Osteoblast (primary cell): ENCODE measurements at places on chromosomes 4 and X. TPM values are rescaled to one million over a fixed set of nuclear protein-coding genes. Genes with fewer than 3 reads are reported as not detected.

- no peak for DNase-seq
These were observed 67.5 kb upstream of the GPR34 start for GRCh38 chrX:41621222-41621723.

GRCh38 chr4:78361621-78362120 lies 189.9 kb upstream of the ANXA3 start:
- DNase-seq = no peak

- no peak for DNase-seq
These were observed 240.2 kb upstream of the F9 start for GRCh38 chrX:139290310-139290709.

GRCh38 chr4:138251938-138252337 lies 9.8 kb upstream of the SLC7A11 start:
- peak; percentile 45 for DNase-seq

DNA sequence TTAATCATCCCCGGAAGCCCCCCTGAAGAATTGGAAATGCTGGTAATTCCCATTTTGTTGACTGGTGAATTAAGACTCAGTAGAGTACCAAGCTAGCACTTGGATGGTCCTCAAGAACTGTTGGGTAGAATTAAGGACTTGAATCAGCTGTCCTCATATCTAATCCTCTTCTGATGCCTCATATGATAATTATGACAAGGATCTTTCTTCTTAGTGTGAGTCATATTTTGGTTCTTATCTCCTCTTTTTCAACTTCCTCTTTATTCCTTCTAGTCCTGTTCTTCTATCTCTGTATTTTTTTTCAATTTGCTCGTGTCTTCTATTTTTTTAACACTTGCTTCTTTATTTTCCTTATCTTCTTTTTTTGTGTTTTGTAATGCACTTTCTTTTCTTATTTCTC lies 206.3 kb upstream of the ANXA3 start:
- DNase-seq = no peak

DNA sequence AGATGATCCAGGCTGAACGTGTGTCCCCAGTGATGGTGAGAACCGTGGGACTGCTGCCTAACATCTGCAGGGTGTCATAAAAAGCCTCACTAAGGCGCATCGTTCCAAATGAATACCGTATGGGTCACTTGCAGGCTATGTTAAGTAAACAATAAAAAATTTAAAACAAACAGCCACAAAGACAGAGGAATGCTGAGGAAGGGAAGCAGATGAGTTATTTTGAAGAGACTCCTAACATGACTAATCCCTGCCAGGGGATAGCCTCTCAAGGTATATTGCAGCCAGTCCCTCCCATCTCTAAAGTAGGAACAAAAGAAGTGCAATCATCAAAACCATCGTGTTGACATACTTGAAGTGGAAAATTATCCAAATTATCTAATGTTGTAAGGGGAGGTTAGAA lies 83.8 kb downstream of the UNC5C start:
- peak; percentile 18 for DNase-seq

GRCh38 chr4:181550381-181550780 lies 692.8 kb upstream of the TENM3 start:
- DNase-seq = no peak

GRCh38 chr4:137678796-137679195 lies 146.5 kb upstream of the PCDH18 start:
- no peak for DNase-seq

DNA sequence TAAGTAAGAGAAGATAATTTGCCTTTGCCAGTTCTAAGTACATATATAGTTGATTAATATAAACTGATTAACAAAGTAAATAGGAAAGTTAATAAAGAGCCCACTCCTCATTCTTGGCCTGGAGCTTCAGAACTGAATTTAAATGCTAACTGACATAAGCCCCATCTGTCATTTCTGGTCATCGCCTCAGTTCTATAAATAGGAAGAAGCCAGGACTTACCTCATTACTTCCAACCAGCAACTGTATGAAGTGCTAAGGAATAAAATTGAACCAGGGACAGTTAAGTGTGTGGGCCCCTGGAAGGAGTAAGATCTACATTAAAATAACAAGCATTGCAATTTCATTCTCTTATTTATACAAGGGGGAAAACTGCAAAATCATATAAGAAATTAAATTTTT lies 52.0 kb upstream of the PDLIM5 start:
- no peak for DNase-seq

GRCh38 chr4:141810712-141811375 lies 174.5 kb downstream of the IL15 start:
- no peak for DNase-seq

- peak; percentile 64 for DNase-seq
These were observed 86.1 kb downstream of the CPE start for GRCh38 chr4:165464813-165465381.

GRCh38 chr4:168978001-168978700 lies 31.9 kb downstream of the CBR4 start:
- DNase-seq = no peak

GRCh38 chr4:16667464-16667863 lies 231.0 kb downstream of the LDB2 start:
- DNase-seq = peak; percentile 62

DNA sequence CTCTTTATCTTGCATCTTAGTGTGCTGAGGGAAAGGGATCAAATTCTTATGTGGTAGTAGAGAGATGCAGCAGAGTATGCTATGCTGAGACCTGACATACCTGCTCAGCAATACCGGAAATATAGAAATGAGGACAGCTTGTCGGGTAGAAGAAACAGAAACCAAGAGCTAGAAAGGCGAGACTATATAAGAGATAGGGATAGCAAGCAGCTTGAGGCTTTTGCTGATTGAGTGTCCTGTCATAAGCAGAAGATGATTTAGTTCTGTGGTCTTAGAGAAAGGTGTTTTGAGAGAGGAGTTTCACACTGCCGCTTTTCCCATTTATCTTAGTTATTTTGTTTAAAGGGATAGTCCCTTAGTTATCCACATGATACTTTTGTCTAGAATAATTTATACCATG lies 31.7 kb downstream of the USP9X start:
- DNase-seq = no peak

DNA sequence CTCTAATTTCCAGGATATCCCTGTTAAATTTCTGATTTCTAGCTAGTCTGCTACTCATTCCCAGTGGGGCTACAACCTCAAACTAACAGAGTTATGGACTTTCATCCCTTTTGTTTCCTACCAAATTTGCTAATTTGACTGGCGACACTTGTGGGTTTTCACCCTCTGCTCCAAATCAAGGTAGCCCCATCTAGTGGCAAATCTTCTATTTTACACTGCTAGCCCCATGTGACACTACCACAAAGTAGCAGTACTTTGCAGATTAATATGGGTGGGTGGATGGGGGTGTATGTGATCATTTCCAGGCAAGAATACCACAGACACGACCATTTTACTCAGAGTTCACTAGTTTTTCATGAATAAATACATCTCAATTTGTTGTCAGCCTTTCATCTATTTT lies 150.3 kb downstream of the MSL3 start:
- no peak for DNase-seq

DNA sequence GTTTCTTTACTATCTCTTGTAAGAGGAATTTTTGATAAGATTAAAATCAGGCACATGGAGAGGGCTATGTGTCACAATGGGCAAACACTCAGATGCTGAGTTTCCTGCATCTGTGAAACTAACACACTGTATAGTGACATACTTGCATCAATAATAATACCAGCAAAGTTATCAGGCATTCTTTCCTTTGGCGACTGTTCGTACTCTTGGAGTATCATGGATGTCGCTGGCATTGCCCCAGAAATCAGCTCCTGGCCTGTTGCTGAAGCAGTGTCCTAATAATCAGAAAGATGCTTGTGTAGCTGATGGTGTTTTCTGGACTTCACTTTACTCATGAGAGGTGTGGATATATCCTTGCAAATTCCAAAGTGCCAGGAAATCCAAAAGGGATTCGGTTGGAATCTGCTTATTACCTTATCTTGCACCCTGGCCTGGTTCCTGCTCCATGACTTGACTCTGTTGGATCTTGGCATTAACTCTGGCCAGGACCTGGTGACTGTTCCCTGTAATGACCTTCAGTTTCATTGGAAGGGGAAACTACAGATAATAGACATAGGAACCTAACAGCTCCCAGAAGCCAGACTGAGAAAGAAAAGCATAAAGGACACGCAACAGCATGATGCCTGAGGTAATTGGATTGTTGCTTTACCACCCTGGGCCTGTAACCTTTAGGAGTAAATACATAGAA lies 762.5 kb upstream of the GRIA3 start:
- DNase-seq = no peak

DNA sequence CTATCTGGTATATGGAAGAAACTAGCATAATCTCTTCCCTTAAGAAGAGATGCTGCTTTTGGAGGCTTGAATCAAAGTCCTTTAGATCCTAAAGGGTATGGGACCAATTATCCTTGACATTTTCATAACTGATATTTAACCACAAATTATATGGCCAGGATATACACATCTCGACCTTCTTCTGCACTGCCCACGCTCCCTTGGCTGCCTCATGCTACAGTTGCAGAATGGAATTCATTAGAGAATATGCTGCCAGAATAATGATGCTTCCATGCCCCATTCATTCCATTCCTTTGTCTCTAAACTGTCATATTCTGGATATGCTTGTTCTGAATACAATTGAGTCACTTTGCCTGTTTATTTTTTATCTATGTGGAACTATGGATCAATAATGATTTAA lies 157.1 kb upstream of the PACRGL start:
- no peak for DNase-seq

- no peak for DNase-seq
These were observed 975.9 kb downstream of the STIM2 start for GRCh38 chr4:27836523-27836922.

GRCh38 chr4:152052451-152053057 lies 291.7 kb upstream of the GATB start:
- DNase-seq = no peak

GRCh38 chr4:80446664-80447063 lies 111.1 kb downstream of the CFAP299 start:
- DNase-seq = no peak

Gene CXXC4
- total RNA-seq = not detected in 2 replicates

Gene SLC9B1
- total RNA-seq = 0.29 and 0.72 TPM in 2 replicates

Gene TMEM271
- not detected in 2 replicates for total RNA-seq

Gene EDA
- under 0.01 and 0.59 TPM in 2 replicates for total RNA-seq

Gene EDA2R
- 13.4 and 17.1 TPM in 2 replicates for total RNA-seq

Gene BEX3
- 144 and 150 TPM in 2 replicates for total RNA-seq

Gene PRKG2
- total RNA-seq = 0.72 and 0.88 TPM in 2 replicates

Gene IL3RA
- 0.72 and 0.88 TPM in 2 replicates for total RNA-seq

Gene ARX
- not detected in 2 replicates for total RNA-seq

Gene P2RY4
- under 0.01 and 0.29 TPM in 2 replicates for total RNA-seq

Gene PNMA5
- total RNA-seq = not detected in 2 replicates

Gene DMP1
- total RNA-seq = not detected in 2 replicates
